ENCODE measurements at places on chromosomes 1 and 21. TPM values are rescaled to one million over a fixed set of nuclear protein-coding genes. Genes with fewer than 3 reads are reported as not detected.

PALMD gene
- total RNA-seq = 23.5 TPM

- H3K4me1 ChIP-seq = peaks cover 5% of the 10 kb centered on the region
- no peaks in the 10 kb centered on the region for H3K27me3 ChIP-seq
- DNase-seq = no peak
- no peak overlapping the region for H3K27ac ChIP-seq
These were observed 27.1 kb upstream of the KCNQ4 start for GRCh38 chr1:40756523-40756922.

GRCh38 chr1:151908228-151908691 lies 1.1 kb downstream of the THEM4 start:
- peaks cover 11% of the 10 kb centered on the region for H3K4me1 ChIP-seq
- DNase-seq = peak; percentile 67
- peak overlapping the region; percentile 84 for H3K4me3 ChIP-seq
- H3K27ac ChIP-seq = peak overlapping the region; percentile 89

- DNase-seq = no peak
- no peak overlapping the region for H3K27ac ChIP-seq
- H3K4me3 ChIP-seq = no peak overlapping the region
- H3K4me1 ChIP-seq = no peaks in the 10 kb centered on the region
- no peaks in the 10 kb centered on the region for H3K36me3 ChIP-seq
These were observed 194.6 kb upstream of the SAMSN1 start for GRCh38 chr21:14740692-14741091.

GRCh38 chr1:119634016-119634415 lies 14.1 kb downstream of the ZNF697 start:
- DNase-seq = no peak
- no peaks in the 10 kb centered on the region for H3K27me3 ChIP-seq
- no peak overlapping the region for H3K27ac ChIP-seq
- H3K4me1 ChIP-seq = peaks cover 38% of the 10 kb centered on the region

GRCh38 chr1:192552760-192553191 lies 22.8 kb upstream of the RGS1 start:
- no peak for DNase-seq
- no peak overlapping the region for H3K27ac ChIP-seq
- no peaks in the 10 kb centered on the region for H3K36me3 ChIP-seq
- H3K4me1 ChIP-seq = no peaks in the 10 kb centered on the region
- no peak overlapping the region for H3K4me3 ChIP-seq
